ENCODE measurements at places on chromosomes 12 and 14.

GRCh38 chr12:68632486-68632885 lies 21.8 kb downstream of the RAP1B start:
- no peak for DNase-seq

- DNase-seq = no peak
These were observed 5.4 kb upstream of the CCDC177 start for GRCh38 chr14:69580009-69580577.

- DNase-seq = no peak
These were observed 19.6 kb upstream of the LRP6 start for GRCh38 chr12:12286441-12286840.

DNA sequence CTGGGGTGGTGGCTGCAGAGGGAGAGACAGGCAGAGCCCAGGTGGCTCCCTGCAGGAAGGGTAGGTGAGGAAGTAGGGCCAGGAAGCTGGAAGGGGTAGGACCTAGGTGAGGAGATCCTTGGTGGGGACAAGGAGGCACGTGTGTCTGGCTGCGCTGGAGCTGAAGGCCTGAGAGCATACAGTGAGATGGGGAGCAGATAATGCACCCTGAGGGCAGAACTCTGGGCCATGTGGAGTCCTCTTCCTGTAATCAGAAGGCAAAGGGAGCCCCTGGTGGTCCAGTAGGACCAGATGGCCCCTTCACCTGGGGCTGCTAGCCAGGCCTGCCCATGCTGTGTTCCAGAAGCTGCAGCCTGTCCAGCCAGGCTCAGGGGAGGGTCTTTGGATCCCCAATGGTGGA lies 15.3 kb upstream of the KRT80 start:
- no peak for DNase-seq

DNA sequence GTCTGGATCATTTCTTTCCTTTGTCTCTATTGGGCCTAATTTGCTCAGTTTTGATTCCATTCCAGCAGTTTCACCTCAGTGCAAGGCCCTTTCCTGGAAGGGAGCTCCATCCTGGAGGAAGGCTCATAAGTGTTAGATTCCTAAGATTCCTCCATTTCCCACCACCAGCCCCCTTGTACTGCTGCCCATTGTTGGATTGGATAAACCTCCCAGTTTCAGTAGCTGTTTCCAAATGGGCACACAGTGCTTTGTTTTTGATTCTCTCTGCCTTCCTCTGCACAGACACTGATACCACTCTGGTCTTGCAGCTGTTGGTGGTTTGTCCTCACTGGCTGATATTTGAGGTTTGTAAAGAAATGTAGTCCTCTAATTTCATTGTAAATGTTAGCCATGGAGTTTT lies 158.9 kb downstream of the SLC15A5 start:
- no peak for DNase-seq

DNA sequence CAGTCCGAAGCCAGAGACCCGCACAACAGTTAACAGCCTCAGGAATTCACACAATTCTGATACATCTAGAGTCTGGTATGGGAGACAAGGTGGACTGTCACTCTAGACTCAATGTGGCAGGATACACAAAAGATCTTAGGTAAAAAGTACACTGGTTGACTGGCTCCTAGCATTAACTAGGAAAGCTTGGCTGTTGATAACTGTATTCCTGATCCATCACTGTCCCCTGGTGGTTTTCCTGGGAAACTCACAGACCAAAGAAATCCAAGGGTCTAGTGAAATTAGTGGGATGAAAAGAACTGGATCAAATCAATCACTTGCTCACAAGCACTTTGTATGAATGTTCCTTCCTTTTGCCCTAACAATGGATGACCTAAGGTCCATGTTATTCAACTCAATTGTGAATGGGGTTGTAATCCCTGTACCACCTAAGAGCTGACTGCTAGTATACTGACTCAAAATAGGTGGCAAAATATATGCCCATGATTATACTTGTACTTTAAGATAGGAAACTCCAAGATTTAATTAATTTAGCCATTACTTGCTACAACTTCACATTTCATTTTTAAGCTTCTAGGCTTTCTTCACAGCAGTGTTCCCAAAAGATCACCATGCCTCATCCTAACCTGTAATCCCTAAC lies 14.0 kb downstream of the NPC2 start:
- no peak for DNase-seq

GRCh38 chr12:30378307-30378706 lies 317.4 kb downstream of the IPO8 start:
- DNase-seq = no peak

DNA sequence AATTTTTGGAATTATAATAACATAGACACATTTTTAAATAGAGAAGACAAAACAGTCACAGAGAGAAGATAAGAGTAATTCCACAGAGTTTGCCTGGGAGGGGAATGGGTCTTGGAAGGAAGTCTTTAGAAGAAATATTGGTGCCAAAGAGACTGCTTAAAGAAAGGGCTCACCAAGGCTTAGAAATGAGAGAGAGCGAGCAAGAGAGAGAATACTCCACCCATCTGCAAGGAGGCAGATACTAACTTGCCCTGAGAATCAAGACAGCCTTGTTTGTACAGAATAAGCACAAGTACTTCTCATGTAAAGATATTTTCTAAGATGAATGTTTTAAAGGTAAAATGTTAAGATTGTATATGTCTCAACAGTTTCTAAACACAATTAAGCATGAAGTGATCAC lies 165.5 kb downstream of the SLC38A4 start:
- DNase-seq = no peak

DNA sequence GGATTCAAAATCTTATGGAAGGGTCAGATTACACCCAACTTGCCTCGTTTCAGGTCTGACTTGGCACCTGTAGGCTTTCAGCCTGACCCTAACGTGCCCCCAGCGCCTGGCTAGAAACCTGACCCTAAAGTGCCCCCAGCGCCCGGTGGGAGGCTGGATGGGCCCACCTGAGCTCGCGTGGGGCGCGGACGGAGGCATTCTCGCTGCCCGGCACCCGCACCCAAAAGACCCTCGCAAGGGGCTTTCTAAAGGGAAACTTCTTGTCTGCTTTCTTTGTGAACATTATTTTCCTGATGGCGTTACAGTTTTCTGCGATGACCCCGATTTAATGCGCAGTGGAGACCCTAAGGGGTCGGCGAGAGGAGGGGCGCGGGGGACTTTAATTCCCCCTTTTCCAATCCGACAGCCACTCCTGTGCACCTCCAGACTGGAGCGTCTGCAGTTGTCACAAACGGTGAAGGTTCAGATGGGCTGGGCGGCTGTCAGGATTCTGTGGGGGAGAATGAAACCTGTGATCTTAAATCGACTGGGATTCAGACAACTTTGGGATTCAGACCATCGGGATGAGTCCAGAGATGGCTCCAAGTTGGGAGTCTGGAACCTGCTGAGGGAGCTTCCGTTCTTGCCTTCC lies 751 bp upstream of the HRK start:
- no peak for DNase-seq

GRCh38 chr12:111434680-111435338 lies 29.1 kb downstream of the SH2B3 start:
- DNase-seq = no peak

DNA sequence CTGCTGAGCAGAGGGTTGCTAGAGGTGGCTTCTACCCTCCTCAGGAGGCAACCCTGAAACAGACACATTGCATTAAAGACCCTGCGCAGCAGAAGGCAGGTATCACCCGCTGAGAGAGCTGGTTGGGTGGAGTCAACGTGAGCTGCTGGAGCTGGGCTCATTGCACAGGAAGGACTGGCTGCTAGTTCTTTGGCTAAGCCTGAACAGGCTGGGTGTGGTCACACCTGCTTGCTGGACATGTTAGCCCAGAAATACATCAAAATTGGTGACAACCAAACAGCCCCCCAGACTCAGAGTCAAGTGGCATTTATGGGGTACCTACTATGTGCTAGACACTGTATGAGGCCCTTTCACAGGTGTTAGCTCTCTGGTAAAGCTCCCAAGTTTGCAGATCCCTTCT lies 33.8 kb upstream of the IRF2BPL start:
- DNase-seq = no peak
